Hepatocyte (in vitro differentiated cells): ENCODE measurements at places on chromosomes 3 and 15. TPM values are rescaled to one million over a fixed set of nuclear protein-coding genes. Genes with fewer than 3 reads are reported as not detected.
A peak's percentile ranks its signal among the peaks of the same experiment; 100 is the strongest.

- DNase-seq: no peak
These were observed 26.3 kb downstream of the TMEM44 start for GRCh38 chr3:194606941-194607340.

- no peak for DNase-seq
These were observed 481.4 kb upstream of the CFAP20DC start for GRCh38 chr3:59531066-59531745.

- DNase-seq: no peak
These were observed 2.9 kb upstream of the P2RY12 start for GRCh38 chr3:151387432-151387831.

- DNase-seq: no peak
These were observed 65.4 kb downstream of the ABI3BP start for GRCh38 chr3:100927775-100928174.

GRCh38 chr3:51622413-51622812 is 48.6 kb upstream of the TEX264 start:
- DNase-seq: no peak

DNA sequence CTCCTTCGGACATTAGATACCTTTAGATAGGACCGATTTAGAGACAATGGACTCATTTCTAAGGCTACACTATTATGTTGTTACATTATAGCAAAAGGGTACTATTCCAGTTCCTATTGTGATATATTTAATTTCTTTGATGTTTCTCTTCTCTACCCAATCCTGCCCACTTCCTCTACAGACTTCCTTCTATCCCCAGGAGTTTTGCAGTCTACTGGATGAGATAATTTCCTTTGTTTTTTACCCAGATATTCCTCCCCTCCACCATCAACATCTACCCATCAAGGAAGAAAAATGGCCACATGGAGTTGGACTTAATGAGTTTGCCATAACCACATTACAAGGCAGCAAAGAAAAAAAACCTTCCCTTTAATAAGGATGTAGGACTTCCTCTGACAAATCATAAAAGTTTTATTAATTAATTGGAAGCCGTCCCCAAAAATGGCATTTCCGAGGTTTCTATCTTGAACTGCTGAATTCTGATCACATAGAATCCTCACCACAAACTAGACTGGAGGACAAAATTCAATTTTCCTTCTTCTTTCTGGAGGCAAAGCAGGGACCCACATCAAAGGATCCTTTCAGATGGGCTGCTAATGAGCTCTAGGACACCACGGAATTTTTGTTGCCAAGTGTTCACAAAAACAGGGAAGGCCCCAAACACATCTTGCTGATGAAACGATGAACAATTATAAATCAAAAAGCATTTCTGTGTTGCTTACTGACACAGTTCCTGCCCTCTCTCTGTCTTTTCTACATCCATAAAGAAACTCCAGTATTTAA is 33.4 kb downstream of the FRMD4B start:
- no peak for DNase-seq

DNA sequence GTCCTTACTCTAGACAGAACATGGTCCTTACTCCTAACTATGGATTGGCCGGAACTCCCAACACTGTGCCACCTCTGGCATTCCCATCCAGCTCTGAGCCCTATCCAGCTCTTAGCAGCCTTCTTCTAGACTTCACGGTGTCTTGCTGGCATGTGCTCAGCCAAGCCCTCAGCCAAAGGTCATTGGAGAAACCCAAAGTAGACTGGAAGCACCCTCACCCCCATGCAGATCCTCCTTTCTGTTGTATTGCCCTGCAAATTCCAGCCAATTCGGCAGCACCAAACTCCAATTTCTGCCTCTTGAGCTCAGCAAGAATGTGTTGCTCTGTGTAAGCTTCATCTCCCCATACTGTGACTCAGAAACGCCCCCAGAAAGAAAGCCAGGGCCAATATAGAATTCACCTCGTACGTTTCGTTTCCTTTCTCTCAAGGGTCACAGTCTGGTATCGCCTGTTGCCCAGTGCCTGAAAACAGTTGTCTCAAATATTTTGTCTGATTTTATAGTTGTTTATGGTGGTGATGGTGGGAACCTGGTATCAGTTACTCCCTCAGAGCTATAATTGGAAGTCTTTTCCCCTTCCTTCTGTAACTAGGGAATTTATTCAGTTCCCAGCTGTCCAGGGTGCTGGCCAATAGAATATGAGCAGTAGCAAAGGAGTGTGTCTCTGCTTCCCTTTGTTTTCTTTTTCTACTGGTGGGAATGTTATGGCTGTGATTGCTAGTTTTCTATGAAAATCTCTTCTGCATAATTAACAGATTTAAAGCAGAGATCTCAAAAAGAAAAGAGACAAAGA is 28.4 kb upstream of the EPHB3 start:
- no peak for DNase-seq

DNA sequence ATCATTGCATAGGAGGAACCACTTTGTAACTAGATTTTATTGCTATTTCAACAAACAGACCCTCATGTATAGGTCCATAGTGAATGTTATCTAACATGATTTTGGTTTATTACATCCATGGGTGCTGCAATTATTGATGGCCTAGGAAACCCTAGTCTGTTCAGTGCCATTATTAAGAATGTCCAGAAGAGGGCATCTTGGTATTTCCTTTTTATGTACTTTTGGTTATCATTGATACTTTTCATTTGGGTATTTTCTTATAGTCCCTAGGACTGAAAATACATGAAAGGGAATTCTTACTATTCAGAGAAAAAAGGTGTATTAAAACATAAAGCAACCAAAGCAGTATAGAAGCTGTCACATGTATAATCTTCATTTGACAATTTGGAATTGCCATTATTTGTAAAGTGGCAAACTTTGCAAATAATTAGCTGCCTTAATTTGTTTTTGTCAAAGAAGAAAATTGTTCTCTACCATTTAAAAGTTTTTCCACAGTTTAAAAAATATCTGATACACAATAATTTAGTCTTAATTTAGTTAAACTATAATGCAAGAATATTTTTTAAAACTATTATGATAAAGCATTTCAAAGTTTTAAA is 48.7 kb downstream of the CNOT10 start:
- DNase-seq: peak; percentile 43

DNA sequence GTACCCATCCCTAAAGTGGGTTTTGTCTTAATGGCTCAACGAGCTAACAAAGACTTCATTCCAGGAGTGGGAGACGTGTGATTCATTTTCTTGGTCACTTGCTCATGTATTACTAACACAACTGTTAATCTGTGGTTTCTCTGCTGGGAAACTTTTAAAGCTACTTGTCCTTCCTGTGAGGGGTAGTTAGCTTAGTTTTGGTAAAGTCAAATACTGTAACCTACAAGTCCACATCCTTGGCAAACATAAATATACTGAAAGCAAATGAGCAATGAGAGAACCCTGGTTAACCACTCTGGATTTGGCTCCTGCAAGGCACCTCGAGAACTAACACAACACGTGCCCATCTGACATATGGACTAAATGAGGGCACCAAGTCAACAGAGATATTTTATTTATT is 19.9 kb downstream of the NOX5 start:
- no peak for DNase-seq

DNA sequence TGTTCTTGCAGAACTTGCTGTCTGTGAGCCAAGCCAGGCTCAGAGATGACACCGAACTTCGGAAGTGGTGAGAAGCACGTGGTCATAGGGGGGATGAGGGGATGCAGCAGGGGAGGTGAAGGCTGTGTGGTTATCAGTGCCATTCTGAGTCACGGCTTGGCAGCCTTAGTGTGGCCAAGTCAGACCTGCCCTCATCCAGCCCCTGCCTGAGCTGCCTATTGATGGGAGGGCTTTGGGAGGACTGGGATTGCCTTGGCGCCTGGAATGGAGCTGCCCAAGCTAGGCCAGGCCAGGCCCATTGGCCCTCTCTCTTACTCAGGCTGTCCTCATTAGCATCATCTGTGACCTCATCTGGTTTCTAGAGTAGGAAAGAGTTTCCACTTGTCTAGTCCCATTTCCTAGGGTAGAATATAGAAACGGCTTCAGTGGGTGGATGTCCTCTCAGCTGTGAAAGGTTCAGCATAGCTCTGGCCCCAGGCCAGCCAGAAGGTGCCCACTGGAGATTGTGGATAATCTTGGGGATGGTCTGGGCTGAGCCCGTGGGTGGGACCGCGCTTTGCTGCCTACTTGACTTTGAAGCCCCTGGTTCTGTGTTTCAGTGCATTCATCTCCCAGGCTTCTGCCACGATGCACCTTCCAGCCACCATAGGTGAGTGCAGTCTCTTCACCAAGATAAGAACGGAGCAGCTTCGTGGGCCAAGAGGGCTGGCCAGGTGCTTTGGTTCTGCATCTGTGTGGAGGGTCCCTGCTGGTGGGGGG is 7.2 kb downstream of the FAH start:
- no peak for DNase-seq

DNA sequence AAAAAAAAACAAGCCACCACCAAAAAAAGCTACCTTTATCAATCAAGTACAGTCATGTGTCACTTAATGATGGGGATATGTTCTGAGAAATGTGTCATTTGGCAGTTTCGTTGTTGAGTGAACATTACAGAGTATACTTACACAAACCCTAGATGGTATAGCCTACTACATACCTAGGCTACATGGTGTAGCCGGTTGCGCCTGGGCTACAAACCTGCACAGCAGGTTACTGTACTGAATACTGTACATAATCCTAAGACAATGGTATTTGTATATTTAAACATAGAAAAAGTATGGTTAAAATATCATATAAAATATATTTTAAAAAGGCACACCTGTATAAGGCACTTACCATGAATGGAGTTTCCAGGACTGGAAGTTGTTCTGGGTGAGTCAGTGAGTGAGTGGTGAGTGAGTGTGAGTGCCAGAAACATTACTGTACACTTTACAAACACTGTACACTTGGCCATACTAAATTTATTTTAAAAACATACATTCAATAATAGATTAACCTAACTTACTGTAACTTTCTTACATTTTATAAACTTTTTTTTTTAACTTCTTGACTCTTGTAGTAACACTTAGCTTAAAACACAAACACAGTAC is 25.9 kb upstream of the JMJD7 start:
- no peak for DNase-seq

DNA sequence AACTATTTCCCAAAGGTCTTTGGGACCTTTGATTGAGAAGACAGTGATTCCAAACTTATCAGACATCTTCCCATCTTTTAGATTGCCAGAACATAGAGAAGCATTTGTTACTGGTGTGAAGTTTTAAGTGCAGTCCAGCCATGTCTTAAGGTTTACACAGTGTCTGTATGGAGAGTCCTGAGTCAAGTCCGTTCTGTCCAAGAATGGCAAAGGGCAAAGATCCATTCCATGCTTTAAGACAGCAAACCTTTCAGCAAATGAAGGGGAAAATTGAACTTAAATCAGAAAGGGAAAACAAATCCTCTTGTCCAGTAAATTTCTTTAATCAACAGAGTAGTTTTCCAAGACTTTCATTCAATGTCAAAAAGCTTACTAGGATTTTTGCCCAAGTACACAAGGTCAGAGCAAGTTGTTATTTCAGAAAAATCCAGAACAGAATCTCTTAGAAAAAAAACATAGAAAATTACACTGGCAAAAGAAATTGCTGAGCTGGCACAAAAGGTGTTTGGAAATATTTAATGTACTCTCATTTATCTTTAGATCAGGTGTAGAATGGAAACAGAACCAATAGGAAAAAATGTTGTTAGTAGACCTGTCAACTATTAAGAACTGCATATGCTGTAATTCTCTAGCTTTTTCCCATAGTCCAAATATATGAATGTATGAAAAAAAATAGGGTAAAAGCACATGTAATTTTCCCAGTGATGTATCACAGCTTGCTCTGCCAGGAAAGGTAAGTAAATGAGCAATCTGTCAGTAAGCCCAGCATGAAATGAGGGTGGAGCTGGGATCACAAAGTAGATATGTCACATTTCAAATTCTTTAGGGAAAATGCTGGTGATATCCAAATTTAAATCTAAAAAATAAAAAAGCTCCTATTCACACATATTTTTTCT is 1099.9 kb downstream of the TUSC7 start:
- no peak for DNase-seq

Gene UNC13C
- 10.3 and 10.9 TPM in 2 replicates for total RNA-seq

Gene CLDN1
- total RNA-seq: 106 and 123 TPM in 2 replicates

Gene A4GNT
- total RNA-seq: 0.16 and 0.67 TPM in 2 replicates

Gene SPATA12
- total RNA-seq: 0.08 and 0.10 TPM in 2 replicates

Gene MGA
- total RNA-seq: 35.0 and 39.6 TPM in 2 replicates

Gene ZDHHC23
- 4.7 and 8.5 TPM in 2 replicates for total RNA-seq

Gene CCR8
- total RNA-seq: not detected in 2 replicates

Gene MAP1A
- total RNA-seq: 6.7 and 9.5 TPM in 2 replicates
